ENCODE measurements at places on chromosomes 6 and 20. TPM values are rescaled to one million over a fixed set of nuclear protein-coding genes. Genes with fewer than 3 reads are reported as not detected.

DNA sequence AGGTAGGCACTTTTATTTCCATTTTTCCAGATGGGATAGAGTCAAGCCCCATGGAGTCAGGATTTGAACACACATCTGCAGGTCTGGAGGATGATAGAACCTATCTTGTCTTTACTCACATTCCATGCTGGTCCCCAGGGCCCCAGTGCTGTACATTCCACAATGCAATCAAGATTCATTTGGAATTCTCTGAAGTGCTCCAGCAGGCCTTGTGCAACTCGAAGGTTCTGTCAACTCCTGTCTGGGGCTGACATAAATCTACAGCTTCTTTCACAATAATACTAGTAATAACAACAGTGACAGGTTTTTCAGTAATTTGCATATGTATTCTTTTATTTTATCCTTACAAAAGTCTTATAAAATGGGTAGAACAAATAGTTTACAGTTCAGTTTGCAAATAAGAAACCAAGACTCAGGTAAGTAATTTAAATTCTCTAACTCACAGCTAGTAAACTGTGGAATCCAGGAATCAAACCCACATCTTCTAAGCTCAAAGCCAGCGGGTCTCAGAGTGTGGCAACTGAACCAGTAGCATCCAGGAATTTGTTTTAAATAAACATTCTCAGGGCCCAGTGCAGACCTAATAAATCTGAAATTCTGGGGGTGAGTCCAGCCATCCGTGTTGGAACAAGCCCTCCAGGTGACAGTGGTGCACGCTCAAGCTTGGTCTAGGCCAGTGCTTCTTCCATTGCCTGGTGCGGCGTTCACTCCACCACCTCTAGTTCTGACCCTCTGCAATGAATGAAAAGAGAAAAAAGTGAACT is 137.0 kb upstream of the TNFAIP3 start:
- no peak overlapping the region for H3K4me3 ChIP-seq
- no peak overlapping the region for H3K27ac ChIP-seq
- DNase-seq = no peak
- no peaks in the 10 kb centered on the region for H3K27me3 ChIP-seq
- H3K36me3 ChIP-seq = no peaks in the 10 kb centered on the region

- H3K27me3 ChIP-seq = no peaks in the 10 kb centered on the region
- DNase-seq = no peak
- H3K27ac ChIP-seq = peak overlapping the region; percentile 44
- H3K4me3 ChIP-seq = no peak overlapping the region
- peaks cover 45% of the 10 kb centered on the region for H3K4me1 ChIP-seq
- H3K36me3 ChIP-seq = peaks cover 31% of the 10 kb centered on the region
Observed at GRCh38 chr6:111823831-111824607, 49.2 kb downstream of the FYN start.

GRCh38 chr6:6686748-6687601 is 98.5 kb downstream of the LY86 start:
- H3K27me3 ChIP-seq = no peaks in the 10 kb centered on the region
- no peak overlapping the region for H3K27ac ChIP-seq
- H3K4me3 ChIP-seq = no peak overlapping the region
- DNase-seq = no peak
- H3K36me3 ChIP-seq = no peaks in the 10 kb centered on the region

GRCh38 chr6:151018911-151019782 is 153.6 kb downstream of the MTHFD1L start:
- no peak overlapping the region for H3K4me3 ChIP-seq
- no peak for DNase-seq
- no peaks in the 10 kb centered on the region for H3K36me3 ChIP-seq
- no peaks in the 10 kb centered on the region for H3K27me3 ChIP-seq
- no peak overlapping the region for H3K27ac ChIP-seq

- no peaks in the 10 kb centered on the region for H3K27me3 ChIP-seq
- no peaks in the 10 kb centered on the region for H3K4me1 ChIP-seq
- no peaks in the 10 kb centered on the region for H3K36me3 ChIP-seq
Observed at GRCh38 chr20:16005021-16005914, 568.0 kb downstream of the KIF16B start.

DNA sequence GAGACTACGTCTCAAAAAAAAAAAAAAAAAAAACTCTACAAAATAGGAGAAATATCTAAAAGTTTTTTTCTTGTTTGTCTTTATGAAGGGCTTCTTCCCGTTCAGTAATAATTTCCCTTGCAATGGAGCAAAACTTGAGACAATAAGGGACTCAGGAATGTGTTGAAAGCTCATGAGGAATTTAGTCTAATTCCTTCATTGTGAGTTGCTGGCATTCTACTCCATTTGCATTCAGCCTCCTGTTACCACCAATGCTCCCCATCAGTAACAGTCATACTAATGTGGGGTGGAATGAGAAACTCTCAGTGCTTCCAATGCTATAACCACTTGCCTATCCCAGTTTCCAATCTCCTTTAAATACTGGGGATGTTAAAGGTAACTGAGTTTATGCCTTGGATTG is 576.7 kb upstream of the AGPAT4 start:
- H3K36me3 ChIP-seq = no peaks in the 10 kb centered on the region
- no peaks in the 10 kb centered on the region for H3K4me1 ChIP-seq
- DNase-seq = no peak
- no peak overlapping the region for H3K4me3 ChIP-seq

GRCh38 chr6:80163754-80164187 is 57.3 kb downstream of the BCKDHB start:
- no peaks in the 10 kb centered on the region for H3K27me3 ChIP-seq
- H3K27ac ChIP-seq = no peak overlapping the region
- DNase-seq = no peak
- H3K4me1 ChIP-seq = peaks cover 3% of the 10 kb centered on the region
- peaks cover 7% of the 10 kb centered on the region for H3K36me3 ChIP-seq

GRCh38 chr6:140182821-140183220 is 808.4 kb upstream of the CITED2 start:
- no peak for DNase-seq
- no peaks in the 10 kb centered on the region for H3K36me3 ChIP-seq
- H3K27me3 ChIP-seq = no peaks in the 10 kb centered on the region
- no peaks in the 10 kb centered on the region for H3K4me1 ChIP-seq
- no peak overlapping the region for H3K4me3 ChIP-seq
- no peak overlapping the region for H3K27ac ChIP-seq

DNA sequence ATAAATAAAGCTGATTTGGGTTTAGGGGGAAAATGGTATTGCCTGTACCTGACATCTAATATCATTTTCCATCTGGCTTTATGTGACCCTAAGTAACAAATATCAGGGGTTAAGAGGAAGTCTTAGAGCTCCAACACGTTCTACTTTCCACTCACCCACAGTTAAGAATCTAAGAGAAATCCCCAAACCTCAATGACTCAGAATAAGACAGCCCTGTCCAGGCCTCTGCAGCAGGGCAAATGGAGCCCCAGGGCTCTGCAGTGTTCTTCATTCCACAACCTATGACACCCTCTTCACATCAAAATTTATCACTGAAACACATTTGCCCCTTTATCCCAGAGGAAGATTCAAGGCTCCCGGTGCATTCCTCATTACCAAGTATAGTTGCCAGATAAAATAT is 20.3 kb upstream of the TENT5A start:
- H3K36me3 ChIP-seq = no peaks in the 10 kb centered on the region
- H3K27ac ChIP-seq = no peak overlapping the region
- H3K4me1 ChIP-seq = no peaks in the 10 kb centered on the region
- no peak for DNase-seq

DNA sequence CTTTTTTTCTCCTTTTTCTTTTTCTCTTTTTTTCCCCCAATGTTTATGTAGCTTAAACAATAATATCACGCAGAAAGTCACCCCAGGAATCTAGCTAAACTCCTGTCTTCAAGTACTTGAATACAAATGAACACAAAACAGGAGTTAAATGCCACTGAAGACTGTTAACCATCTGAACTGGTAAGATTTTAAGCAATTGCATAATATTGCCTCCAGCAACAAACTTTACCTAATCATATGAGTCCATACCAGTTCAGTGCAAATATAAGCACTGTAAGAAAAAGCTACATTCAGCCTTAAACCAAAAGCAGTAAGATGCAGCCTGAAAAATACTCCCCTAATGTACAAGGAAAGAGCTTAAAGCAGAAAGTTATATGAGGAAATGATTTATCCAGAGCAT is 173.9 kb upstream of the TFAP2D start:
- H3K36me3 ChIP-seq = no peaks in the 10 kb centered on the region
- no peak overlapping the region for H3K27ac ChIP-seq
- H3K4me1 ChIP-seq = no peaks in the 10 kb centered on the region
- DNase-seq = no peak

- DNase-seq = no peak
- no peaks in the 10 kb centered on the region for H3K27me3 ChIP-seq
- H3K36me3 ChIP-seq = no peaks in the 10 kb centered on the region
- no peaks in the 10 kb centered on the region for H3K4me1 ChIP-seq
- H3K4me3 ChIP-seq = no peak overlapping the region
- H3K27ac ChIP-seq = no peak overlapping the region
Observed at GRCh38 chr6:19771753-19772336, 65.3 kb upstream of the ID4 start.

DNA sequence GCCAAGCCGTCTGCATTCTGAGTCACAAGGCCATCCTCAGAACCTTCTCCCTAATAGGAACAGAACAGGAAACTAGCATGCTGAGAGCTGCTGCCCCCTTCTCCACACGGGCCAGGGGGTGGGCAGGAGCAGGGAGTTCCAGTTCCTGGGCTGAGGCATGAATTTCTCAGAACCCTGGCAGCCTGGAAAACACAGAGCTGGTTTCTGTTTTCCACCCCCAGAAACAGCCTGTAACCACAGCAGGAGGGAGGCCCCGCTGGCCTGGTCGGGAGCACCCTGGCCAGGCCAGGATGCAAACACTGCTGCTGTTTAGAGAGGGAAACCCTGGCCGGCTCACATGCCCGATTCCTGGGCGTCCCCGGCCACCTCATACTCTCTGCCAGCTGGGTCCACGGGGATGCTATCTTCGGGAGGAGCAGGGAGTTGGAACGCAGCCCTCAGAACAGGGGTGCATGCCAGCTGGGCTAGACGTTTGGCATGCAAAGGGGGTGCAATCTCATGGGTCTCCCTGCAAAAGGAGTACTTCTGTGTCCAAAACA is 130.1 kb downstream of the NFATC2 start:
- H3K27me3 ChIP-seq = no peaks in the 10 kb centered on the region
- H3K4me1 ChIP-seq = peaks cover 77% of the 10 kb centered on the region
- H3K4me3 ChIP-seq = no peak overlapping the region
- no peak overlapping the region for H3K27ac ChIP-seq

DNA sequence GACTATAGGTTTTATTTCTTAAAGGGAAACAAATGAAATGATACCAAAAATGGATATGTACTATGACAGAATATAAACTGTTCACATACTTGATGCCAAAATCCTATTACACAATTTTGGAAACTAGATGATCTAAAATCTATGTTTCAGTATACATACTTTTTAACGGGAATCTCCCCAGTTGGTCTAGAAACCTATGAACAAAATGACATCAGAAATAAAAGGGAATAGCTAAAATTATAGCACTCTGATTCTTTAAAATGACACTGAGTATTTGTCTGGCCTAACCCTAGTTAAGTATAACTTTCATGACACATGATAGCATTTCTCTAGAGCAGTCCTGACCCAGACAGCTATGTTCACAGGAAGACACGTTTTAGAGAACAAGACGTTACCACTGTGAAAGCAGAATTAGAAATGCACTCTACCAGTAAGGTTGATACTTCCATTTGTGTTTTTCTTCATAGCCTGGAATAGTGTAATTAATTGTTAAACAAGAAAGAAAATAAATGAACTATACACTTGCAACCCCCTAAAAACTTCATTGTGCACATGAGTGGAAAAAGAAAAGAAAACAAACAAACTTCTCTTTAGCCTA is 3.3 kb downstream of the OSER1 start:
- H3K4me3 ChIP-seq = no peak overlapping the region
- no peak overlapping the region for H3K27ac ChIP-seq
- peaks cover 34% of the 10 kb centered on the region for H3K36me3 ChIP-seq
- DNase-seq = no peak
- no peaks in the 10 kb centered on the region for H3K27me3 ChIP-seq

GRCh38 chr20:55415567-55416142 is 589.7 kb downstream of the CBLN4 start:
- H3K27me3 ChIP-seq = no peaks in the 10 kb centered on the region
- no peaks in the 10 kb centered on the region for H3K4me1 ChIP-seq

DNA sequence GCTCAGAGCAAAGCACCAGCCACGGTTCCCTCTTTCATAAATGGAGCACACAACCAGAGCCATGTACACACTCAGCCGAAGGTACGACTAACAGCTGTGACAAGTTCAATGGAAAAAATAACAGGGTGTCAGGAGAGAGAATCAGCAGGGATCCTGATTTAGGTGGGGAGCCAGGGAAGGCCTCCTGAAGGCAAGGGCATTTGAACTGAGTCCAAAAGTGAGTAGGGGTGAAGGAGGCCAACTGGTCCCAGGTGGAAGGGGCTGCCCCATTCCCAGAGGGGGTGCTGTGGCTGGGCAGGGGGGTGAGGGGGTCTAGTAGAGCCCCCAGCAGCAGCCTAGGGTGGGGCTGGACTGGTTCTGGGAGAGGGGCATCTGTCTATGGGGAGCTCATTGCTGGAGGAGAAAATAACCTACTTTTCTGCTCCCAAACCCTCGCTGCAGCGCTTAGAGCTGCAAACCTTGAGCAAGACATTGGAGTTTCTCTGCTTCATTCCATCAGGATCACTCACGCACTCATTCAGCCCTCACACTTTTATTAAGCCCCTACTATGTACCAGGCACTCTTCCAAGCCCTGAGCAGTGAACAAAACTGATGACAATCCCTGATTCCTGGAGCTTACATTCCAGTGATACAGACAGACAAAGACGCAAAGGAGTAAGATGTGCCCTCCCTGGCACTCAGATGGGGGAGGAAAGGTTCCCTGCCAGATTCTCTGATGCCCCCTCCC is 113.5 kb downstream of the TOX2 start:
- no peaks in the 10 kb centered on the region for H3K27me3 ChIP-seq
- DNase-seq = no peak
- H3K4me1 ChIP-seq = peaks cover 26% of the 10 kb centered on the region
- H3K4me3 ChIP-seq = no peak overlapping the region
- no peak overlapping the region for H3K27ac ChIP-seq

GRCh38 chr20:53749499-53749898 is 155.9 kb upstream of the ZNF217 start:
- no peak overlapping the region for H3K4me3 ChIP-seq
- DNase-seq = no peak
- H3K36me3 ChIP-seq = no peaks in the 10 kb centered on the region
- H3K27me3 ChIP-seq = no peaks in the 10 kb centered on the region
- no peak overlapping the region for H3K27ac ChIP-seq
- H3K4me1 ChIP-seq = peaks cover 45% of the 10 kb centered on the region

DNA sequence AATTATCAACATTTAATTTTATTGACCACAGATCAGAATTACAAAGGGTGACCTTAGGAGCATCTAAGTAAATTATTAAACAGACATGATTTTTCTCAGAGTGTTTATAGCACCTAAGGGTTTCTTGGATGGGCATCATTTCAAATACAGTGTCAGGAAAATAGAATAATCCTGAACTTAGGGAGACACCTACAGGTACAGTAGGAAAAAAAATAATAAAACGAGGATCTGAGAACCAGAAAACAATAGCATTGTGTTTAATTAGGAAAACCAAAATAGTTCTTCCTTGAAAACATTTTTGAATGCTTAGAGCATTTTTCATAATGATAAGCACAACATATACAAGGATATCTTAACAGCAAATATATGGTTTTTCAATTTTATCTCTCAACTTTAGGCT is 39.2 kb downstream of the MMUT start:
- H3K27ac ChIP-seq = no peak overlapping the region
- no peak for DNase-seq
- H3K36me3 ChIP-seq = no peaks in the 10 kb centered on the region
- no peaks in the 10 kb centered on the region for H3K27me3 ChIP-seq
- no peak overlapping the region for H3K4me3 ChIP-seq

Gene SCUBE3
- total RNA-seq = not detected

Gene HUS1B
- 3.1 TPM for total RNA-seq

Gene RBL1
- total RNA-seq = 37.4 TPM

Gene SLC35B3
- total RNA-seq = 2.4 TPM
